ENCODE measurements at places on chromosomes 4 and X.

DNA sequence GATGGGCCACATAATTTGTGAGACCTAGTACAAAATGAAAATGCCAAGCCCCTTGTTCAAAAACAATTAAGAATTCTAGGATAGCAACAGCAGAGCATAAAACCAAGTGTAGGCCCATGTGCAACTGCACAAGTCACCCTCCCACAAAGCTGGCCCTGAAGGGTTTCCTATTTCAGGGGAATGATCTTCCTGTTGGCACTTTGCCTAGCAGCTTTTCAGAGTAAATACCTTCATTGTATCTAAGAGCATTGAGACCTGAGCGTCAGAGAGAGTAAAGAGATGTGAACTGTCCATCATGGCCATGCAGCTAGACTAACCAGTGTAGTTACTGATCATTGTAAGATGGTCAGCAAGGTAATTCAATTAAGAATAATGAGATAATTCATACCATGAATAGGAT is 113.6 kb downstream of the CNKSR2 start:
- DNase-seq = peak; percentile 53

GRCh38 chr4:165738571-165738970 is 134.5 kb upstream of the TLL1 start:
- no peak for DNase-seq

- DNase-seq = no peak
Observed at GRCh38 chr4:6471307-6472007, 957 bp downstream of the PPP2R2C start.

GRCh38 chr4:145482209-145483037 is 770 bp downstream of the SMAD1 start:
- peak; percentile 83 for DNase-seq

GRCh38 chrX:37846141-37846540 is 1.2 kb downstream of the DYNLT3 start:
- no peak for DNase-seq

GRCh38 chr4:186826846-186827533 is 103.3 kb upstream of the FAT1 start:
- DNase-seq = no peak

GRCh38 chrX:34716302-34716701 is 59.2 kb upstream of the TMEM47 start:
- no peak for DNase-seq

- peak; percentile 37 for DNase-seq
Observed at GRCh38 chr4:152455311-152455710, 80.6 kb downstream of the FBXW7 start.

GRCh38 chr4:186812592-186812991 is 88.9 kb upstream of the FAT1 start:
- DNase-seq = no peak

DNA sequence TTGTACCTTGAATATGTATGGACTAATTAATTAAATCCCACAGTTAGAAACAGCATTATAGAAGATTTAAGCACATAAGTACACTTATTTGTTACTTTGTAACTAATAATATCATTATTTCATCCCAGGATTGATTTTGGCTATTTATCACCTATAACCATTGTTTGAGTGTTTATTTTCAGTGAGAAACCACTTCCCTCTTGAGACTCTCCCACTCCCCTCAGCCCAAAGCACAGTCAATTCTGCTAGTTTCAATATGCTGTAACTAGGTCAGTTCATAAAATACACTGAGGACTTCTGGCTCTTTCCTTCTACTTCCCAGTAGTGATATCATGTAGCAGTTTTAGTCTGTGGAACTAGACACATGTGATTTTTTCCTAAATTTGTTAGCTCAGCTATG is 16.3 kb downstream of the OFD1 start:
- DNase-seq = no peak

- DNase-seq = no peak
Observed at GRCh38 chr4:21032089-21032645, 331.9 kb downstream of the PACRGL start.

GRCh38 chrX:125004799-125005198 is 314.9 kb upstream of the TEX13C start:
- no peak for DNase-seq

DNA sequence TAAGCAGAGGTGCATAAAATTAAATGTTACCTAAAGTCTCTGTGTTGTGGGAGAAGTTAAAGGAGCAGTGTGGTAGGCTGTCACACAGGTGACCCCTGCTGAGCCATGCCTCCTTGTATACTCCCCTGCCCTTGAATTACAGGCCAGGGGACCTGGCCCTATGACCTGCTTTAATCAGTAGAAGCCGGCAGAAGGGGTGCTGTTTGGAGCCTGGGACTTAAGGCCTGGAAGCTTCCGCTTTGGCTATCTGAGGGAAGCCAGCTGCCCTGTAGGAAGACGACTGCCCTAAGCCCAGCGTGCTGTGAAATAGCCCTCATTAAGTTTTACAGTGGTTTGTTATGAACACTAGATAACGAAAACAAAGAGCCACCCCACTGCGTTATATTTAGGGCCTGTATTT is 34.1 kb downstream of the SPINK2 start:
- no peak for DNase-seq

DNA sequence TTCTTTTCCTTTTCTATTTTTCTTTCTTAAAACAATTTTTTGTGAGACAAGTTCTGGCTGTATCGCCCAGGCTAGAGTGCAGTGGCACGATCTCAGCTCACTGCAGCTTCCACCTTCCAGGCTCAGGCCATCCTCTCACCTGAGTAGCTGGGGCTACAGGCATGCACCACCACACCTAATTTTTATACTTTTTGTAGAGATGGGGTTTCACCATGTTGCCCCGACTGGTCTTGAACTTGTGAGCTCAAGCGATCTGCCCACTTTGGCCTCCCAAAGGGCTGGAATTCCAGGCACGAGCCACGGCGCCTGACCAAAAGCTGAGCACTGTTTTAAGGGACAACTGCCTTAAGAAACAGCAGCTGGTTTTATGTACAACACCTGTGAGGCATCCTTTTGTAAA is 9.3 kb upstream of the NAT8L start:
- no peak for DNase-seq

- DNase-seq = no peak
Observed at GRCh38 chr4:117971403-117971802, 62.9 kb upstream of the NDST3 start.

GRCh38 chr4:81642543-81642942 is 170.8 kb upstream of the RASGEF1B start:
- no peak for DNase-seq

DNA sequence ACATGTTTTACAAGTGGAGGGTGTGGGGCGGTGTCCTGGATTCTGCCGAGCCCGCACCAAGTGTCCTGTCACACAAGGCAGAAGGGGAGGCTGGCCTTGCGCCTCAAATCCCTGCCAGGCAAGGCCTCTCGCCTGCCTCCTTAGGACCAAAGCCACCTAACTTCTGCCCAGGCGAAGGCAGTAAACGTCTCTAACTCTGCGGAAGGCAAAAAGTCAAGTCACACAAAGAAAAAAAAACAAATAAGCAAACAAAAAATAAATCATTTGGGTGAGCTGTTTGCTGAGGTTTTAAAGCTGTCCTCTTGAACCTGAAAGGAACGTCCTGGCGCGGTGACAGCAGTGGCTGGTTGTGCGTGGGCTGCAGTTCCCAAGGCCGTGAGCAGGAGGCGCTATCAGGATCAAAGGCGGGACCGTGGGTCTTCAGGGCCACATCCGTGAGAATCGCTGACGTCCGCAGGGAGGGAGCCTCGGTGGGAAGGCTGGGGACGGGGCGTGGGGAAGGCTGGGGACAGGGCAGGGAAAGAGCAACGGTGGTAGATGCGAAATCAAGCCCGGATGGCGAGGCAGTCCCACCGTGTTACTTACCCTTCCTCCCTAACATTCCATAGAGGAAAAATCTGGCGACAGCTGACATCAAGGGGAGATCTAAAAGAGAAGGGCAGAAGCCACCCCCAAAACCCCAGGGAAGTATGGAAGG is 99.1 kb downstream of the TRAPPC11 start:
- DNase-seq = no peak

DNA sequence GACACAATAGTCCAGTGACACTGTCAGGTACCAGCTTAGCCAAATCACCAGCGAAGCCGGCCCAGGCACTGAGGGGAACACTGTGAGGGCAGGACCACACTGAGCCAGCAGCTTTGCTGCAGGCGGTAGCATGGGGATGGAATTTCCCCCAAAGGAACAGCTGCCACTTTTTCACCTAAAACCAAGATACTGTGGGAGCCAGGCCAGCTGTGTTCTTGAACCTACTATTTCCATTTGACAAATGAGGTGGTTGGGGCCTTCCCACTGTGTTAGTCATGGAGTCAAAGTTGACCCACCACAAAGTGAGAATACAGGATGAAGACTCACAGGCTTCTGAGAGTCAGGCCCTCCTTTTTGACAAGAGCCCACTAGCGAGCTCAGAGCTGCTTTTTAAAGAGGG is 70.7 kb upstream of the SH3RF1 start:
- no peak for DNase-seq

DNA sequence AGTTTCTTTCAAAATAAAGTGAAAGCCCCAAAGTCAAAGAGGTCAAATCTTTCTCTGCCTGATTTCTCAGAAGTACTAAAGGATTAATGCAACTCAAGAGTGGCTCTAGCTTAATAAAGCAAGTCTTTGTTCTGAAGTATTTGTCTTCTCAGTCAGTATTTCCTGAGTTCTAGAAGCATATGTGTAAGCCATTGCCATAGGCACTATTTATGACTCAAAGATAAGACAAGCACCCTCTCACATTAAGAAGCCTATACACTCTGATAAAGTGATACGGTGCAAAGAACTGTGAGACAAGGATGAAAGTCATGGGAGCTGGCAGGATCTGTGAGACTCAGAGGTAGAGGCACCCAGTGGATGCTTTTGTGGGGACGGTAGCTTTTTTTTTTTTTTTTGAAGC is 60.9 kb downstream of the AASDH start:
- no peak for DNase-seq

- no peak for DNase-seq
Observed at GRCh38 chr4:47926667-47927258, 12.4 kb upstream of the NFXL1 start.

GRCh38 chr4:126807132-126807531 is 825.6 kb upstream of the INTU start:
- DNase-seq = no peak

GRCh38 chr4:87824352-87824751 is 8.4 kb upstream of the MEPE start:
- no peak for DNase-seq

DNA sequence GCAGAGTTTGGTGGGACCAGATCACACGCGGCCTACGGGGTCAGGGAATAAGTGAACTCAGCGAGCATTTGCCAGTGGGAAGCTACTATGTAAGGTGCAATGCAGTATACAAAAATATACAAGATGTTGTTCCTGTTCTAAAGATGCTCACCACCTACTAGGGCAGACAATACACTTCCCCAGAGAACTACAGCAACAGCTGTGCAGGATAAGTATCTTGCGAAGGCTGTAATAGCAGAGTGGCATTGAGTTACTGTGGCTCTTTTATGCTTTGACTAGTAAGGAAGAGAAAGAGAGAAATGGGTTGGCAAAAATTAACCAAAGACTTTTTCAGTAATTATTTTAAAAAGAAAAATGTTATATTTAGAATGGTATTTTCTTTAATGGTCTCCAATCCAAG is 61.2 kb downstream of the CDS1 start:
- DNase-seq = no peak

DNA sequence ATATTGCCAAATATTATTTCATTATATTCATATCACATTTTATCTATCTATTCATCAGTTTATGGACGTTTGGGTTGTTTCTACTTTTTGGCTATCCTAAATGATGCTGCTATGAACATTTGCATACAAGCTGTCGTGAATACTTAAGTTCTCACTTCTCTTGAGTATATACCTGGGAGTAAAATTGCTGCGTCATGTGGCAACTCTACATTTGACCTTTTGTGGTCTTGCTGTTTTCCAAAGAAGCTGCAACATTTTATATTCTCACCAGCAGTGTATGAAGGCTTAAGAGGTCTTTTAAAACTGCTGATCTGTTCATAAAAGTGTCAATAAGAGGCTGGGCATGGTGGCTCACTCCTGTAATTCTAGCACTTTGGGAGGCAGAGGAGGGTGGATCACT is 5.8 kb downstream of the PYURF start:
- DNase-seq = no peak

DNA sequence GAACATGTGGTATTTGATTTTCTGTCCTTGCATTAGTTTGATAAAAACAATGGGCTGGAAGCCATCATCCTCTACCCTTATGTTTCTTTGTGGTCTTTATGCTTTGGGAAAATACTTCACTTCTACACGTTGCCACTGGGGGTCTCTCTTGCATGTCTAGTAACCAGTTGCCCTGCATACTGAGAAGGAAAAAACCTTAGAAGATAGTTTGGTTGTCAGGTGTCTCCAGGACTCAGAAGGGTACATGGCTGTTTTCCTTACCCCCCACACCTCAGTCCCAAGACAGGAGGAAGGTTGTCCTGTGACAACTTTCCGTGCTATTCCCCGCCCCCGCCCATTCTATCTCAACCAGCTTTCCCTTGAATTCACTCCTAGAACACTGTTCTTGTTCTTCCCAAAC is 62.1 kb upstream of the LANCL3 start:
- DNase-seq = peak; percentile 46

GRCh38 chrX:39819921-39820849 is 277.6 kb downstream of the BCOR start:
- no peak for DNase-seq

GRCh38 chrX:100652266-100652665 is 8.3 kb downstream of the SRPX2 start:
- no peak for DNase-seq

GRCh38 chrX:150879855-150880807 is 18.3 kb downstream of the CD99L2 start:
- DNase-seq = no peak

GRCh38 chr4:159042868-159043267 is 60.0 kb upstream of the RAPGEF2 start:
- no peak for DNase-seq

DNA sequence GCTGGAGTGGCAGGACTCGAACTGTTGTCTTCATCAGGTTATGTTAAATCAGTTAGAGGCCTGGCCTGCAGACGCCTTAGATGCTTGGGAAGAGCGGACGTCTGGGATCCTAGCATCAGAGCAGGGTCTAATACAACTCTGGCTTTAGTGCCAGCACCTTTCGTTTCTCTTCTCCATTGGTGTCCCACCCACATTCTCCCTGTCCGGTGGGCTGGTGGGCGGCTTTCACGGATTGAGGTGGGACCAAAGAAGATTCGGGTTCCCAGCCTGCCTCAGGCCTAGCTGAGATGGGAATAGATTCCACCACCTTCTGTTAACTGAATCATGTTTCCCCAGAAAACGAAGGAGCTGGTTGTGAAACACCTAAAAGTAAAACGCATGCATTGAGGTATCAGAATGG is 939 bp downstream of the PDK3 start:
- no peak for DNase-seq

GRCh38 chr4:144318797-144319196 is 178.3 kb upstream of the GYPA start:
- no peak for DNase-seq
